ENCODE measurements at places on chromosomes 7 and 10.

GRCh38 chr10:94138391-94138790, 144.7 kb downstream of the PLCE1 start:
- DNase-seq, result no peak

GRCh38 chr10:4511509-4511908, 314.5 kb upstream of the AKR1E2 start:
- no peak for DNase-seq

- no peak for DNase-seq
These were observed 31.2 kb downstream of the ABLIM1 start for GRCh38 chr10:114626841-114627240.

DNA sequence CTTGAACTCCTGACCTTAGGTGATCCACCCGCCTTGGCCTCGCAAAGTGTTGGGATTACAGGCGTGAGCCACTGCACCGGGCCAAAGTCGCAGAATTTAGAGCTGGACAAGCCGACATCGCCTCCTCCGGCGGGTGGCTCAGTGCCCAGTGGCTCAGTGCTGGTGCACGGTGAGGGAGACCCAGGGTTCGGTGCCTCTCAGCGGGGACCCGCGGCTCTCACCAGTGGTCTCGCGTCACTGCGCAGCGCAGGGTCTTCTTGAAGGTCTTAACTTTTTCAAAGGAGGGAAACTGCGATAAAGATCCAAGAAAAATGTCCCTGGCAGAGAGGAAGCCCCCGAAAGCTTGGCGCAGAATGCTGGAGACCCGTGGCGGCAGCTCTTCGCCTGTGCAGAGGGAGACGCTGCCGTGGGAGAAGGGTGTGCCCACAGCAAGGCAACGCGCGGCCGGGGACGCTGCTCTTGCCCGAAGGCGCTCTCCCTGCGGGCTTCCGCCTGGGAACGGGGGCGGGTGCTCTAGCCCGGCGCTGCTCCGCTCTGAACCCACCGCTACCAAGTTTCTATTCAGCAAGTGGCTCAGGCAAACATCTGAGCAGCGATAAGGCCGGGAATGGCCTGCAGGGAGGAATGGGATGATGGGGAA, 324.3 kb downstream of the DNAJB6 start:
- DNase-seq, result no peak

- DNase-seq, result no peak
These were observed 81.1 kb downstream of the CTTNBP2 start for GRCh38 chr7:117791877-117792780.

GRCh38 chr10:1425879-1426278, 311.4 kb downstream of the ADARB2 start:
- DNase-seq, result no peak

DNA sequence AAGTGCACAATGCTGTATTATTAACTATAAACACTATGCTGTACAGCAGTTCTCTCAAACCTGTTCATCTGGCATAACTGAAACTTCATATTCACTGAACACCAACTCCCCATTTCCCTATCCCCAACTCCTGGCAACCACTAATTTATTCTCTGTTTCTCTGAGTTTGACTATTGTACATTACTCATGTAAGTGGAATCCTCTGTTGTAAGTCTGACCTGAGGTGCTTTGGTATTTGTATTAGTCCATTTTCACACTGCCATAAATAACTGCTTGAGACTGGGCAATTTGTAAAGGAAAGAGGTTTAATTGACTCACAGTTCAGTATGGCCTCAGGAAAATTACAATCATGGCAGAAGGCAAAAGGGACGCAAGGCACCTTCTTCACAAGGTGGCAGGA, 266.3 kb downstream of the PPP1R3A start:
- no peak for DNase-seq

- no peak for DNase-seq
These were observed 352.6 kb downstream of the PRPF18 start for GRCh38 chr10:13939391-13939790.

GRCh38 chr7:38775506-38776175, 133.3 kb downstream of the VPS41 start:
- DNase-seq, result no peak

DNA sequence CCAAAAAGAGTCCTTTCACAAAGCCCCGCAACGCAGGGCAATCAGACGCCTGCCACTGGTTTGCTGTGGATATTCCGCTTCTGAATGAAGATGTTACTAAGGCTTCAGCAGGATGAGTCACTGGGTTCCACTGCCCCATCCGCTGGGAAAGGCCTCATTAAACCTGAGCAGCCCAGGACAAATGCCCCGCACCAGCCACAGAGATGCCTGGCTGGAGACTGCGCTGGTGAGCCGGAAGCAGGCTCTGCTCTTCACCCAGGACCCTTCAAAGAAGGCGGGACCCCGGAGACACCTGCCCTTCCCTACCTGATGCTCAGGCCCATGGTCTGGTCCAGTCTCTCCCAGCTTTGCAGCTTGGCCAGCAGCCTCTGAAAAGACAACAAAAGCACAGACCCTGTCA, 19.8 kb downstream of the MAD1L1 start:
- no peak for DNase-seq

DNA sequence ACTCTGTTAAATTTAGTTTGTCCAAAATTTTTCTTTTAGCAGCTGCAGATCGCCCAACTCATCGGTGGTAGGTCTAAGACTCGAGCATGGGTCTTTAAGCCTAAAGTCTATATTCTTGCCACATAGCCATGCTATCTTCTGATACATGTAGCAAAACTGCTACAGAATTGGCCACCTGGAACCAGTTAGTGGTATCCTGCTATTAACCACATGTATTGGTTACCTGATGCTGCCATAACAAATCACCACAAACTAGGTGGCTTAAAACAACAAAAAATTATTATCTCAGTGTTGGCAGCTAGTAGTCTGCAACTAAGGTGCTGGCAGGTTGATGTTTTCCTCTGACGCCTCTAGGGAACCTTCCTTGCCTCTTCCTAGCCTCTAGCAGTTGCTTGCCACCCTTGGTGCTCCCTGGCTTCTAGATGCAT, 96.7 kb upstream of the PIK3CG start:
- no peak for DNase-seq

- no peak for DNase-seq
These were observed 15.8 kb downstream of the OSBPL3 start for GRCh38 chr7:24964191-24964590.

GRCh38 chr10:127871631-127872010, 21.1 kb downstream of the CLRN3 start:
- no peak for DNase-seq

- DNase-seq, result no peak
These were observed 127.3 kb downstream of the NOC3L start for GRCh38 chr10:94235461-94235860.

- no peak for DNase-seq
These were observed 23.2 kb upstream of the CFAP46 start for GRCh38 chr10:132965411-132966057.

DNA sequence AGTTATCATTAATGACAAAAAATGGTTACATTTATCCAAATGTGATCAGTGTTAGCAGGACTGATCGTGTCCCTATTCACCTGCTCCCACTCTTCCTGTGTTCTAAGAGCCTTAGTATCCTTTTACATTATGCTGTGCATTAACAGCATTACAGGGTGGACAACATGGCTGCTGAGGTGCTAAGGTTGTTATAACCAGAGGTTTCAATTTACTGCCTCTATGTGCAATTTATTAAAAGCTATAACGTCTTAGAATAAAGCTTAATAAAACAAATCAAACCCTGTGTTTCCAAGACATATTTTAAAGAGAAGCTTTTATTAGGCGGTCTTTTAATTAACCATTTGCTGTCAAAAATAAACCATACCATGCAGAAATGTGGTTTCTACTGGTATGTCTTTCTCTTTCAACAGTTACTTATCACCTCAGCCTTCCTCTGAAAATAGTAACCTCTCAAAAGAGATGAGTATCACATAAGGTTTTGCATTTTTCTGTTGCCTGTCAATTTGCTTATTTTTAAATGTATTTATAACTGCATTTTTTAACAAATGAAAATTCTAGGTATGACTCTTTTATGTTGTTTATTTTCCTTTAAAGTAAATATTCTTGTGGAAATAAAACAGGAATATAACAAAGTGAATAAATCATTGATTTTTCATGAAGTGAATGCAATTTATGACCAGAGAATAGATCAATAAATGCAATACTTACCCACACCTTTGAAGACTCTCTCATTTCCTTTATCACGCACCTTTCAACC, 849.8 kb upstream of the SORCS1 start:
- no peak for DNase-seq

DNA sequence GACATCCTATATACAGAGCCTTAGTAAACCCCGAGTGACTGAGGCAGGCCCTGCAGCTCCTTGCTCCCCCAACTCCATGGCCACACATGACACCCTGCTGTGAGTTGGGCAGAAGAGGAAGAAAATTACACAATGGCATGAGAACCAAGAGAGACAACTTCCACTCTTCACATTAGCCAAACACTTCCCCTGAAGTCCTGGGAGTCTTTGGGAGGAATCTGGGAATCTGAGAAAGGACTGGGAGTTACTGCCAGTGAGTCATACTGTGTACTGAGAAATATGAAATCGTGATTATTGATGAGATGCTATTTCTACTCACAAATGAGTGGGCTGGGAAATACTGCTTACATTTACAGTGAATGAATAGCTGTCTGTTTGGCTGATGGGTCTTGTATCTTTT, 116.6 kb downstream of the SPAG6 start:
- DNase-seq, result no peak

GRCh38 chr7:100642534-100642907, 1.2 kb upstream of the TFR2 start:
- peak; percentile 22 for DNase-seq

DNA sequence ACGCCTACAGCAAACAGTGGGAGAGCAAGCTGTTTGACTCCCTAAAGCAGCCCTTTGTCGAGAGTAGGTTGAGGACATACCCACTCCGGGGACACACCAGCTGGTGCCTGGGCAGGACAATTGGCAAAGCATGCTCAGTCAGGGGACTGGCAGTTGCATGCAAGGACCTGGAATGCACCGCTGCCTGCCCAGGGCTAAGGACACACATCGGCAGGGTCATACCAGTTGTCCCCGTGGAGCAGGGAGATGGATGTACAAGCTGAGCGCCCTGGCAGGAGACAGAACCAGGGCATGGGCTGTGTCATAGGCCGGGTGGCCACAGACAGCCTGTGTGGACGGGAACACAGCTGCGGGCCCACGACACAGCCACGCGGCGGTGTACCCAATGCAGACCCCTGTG, 18.3 kb upstream of the ELN start:
- DNase-seq, result no peak

GRCh38 chr7:111820121-111820520, 257.8 kb upstream of the IMMP2L start:
- DNase-seq, result no peak

- DNase-seq, result no peak
These were observed 87.2 kb upstream of the DUSP5 start for GRCh38 chr10:110410329-110411046.

- DNase-seq, result peak; percentile 94
These were observed at the start of gene ACTR1A for GRCh38 chr10:102502337-102503151. Gene ACTR1A, minus strand, starts transcription at chr10:102502712. Its CDS starts 65 bp downstream, at chr10:102502647.

DNA sequence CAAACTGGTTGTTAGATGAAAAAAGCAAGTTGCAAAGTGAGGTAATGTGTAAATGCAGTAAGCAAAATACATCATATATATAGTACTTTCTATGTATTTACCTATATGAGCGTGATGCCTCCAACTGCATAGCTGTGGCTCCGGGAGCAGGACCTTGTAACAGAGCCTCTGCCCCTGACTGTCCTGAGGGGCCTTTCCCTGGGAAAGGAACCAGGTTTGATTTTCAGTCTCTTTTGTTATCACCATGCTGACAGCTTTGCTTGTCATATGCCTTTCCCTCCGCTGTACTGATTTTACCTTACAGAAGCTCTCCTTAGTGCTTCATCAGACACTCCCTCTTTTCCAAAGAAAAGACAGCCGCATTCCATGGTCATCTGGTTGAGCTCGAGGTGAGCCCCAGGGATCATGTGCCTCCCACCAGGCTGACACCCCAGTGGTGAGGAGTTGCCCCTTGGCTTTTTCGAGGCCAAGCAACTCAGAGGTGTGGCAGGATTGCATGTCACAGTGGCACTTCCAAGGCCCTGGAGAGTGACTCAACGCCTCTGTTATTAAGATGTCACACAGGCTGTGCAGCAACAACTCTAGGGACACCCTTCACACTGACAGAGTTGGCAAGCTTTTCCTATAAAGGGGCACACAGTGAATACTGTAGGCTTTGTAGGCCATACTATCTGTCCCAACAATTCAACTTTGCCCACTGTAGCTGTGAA, 78.9 kb downstream of the ALOX5 start:
- DNase-seq, result no peak

DNA sequence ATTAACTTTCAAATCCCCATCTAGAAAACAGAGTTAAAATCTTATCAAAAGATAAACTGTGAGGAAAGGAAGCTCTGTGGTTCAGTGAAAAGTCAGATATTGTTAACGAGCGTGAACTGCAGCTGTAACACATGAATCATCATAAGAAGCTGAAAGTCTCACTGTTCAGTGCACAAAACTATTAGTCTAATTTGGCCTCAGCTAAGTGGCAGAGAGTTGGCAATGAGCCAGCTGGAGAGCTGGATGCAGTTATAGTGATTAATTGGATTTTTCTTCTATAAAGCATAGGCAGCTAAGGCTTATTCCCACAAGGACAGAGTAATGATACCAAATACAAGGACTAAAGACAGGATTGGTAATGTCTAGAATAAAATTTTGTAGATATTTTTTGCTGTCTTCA, 101.1 kb upstream of the ABCB5 start:
- DNase-seq, result no peak

- DNase-seq, result no peak
These were observed 93.4 kb downstream of the GPR26 start for GRCh38 chr10:123759501-123760031.

- DNase-seq, result no peak
These were observed 112.1 kb downstream of the PRKG1 start for GRCh38 chr10:51186361-51186760.

- DNase-seq, result no peak
These were observed 241.7 kb upstream of the PLXNA4 start for GRCh38 chr7:132817949-132818348.

- no peak for DNase-seq
These were observed 435.2 kb downstream of the PLXNA4 start for GRCh38 chr7:132141109-132141508.

- DNase-seq, result no peak
These were observed 4.5 kb downstream of the ARID5B start for GRCh38 chr10:61905837-61906561.

DNA sequence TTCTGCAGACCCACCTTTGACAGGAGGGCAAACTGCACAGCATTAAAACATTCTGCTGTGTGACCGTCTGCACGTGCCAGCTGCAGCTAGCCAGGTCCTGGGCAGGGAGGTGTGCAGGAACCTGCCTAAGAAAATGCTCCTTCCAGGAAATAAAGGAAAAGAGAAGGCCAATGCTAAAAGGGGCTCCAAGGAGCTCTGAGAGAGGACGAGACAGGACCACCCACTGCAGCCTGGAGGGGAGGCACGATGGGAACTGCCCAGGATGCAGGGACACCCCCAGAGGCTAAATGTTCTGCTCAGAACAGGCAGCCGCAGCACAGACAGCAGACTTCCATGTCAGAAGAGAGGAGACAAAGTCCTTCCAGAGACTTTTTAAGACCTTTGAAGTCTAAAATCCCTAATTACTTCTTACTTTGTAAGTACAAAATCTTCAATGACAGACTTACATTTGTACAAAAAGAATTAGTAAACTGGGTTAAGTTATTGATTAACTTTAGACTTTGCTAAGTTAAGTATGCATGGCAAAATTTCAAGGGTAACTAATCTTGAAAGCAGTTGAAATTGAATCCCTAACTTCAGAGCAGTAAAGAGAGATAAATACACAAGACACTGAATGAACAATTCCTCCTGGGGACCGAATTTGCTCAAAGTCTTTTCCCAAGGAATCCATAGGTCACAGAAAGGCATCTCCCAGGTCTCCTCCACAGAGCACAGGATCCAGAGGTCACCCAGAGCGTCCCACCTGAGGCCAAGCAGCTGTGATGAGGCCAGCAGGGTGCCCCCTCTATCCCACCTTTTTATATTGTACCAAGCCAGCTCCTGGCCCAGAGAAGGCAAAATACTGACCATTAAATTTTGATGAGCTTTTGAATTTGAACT, 21.5 kb downstream of the HSPA12A start:
- no peak for DNase-seq

Measured in activated naive CD4-positive, alpha-beta T cell treated with anti-CD3 and anti-CD28 coated beads, Interleukin-2, amount 50 U/mL, for 16 hours (primary cell).